ENCODE measurements at places on chromosomes 1 and 21.
A peak's percentile ranks its signal among the peaks of the same experiment; 100 is the strongest.

DNA sequence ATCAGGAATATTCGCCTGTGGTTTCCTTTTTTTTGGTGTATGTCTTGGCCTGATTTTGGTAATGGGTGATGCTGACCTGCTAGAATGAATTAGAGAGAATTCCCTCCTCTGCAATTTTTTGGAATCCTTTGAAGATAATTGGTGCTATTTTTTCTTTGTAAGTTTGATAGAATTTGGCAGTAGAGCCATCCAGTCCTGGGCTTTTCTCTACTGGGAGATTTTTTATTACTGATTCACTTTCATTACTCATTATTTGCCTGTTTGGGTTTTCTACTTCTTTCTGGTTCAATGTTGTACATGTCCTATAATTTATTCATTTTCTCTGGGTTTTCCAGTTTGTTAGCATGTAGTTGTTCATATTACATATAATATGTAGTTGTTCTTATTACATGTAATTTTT, 48.7 kb downstream of the NTMT2 start:
- DNase-seq: no peak

- no peak for DNase-seq
Observed at GRCh38 chr1:6953907-6954364, 168.7 kb downstream of the CAMTA1 start.

DNA sequence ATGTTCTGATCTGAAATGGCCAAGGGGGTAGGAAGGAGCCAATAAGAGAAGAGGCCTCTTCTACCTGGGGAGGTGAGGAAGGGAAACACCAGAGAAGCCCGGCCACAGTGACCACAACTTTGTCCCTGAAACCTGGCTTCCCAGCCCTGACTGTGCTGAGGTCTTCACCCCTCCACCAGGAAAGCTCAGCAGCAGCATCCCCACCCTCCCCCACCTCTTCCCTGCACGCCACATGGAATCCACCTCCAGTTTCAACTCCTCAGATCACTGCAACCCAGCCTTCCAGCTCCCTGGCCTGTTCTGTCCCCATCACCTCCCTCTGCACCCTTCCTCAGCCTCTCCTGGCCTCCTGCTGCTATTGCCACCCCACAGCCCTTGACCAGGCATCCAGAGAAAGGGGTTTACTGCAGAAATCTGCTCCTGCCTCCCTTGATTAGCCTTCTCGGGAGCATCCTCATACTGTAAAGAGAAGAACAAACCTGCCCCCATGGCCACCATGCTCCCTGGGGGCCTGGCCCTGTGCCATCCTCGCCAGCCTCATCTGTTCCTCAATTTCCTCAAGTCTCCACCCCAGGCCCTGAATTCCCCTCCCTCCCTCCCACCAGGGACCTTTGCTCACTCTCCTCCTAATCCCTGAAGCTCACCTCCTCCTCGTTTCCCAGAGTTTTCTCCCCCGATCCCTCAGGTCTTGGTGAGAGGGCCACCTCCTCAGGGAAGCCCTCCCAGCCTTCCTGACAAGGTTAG, 450.9 kb downstream of the MATN1 start:
- DNase-seq: no peak

- DNase-seq: no peak
Observed at GRCh38 chr1:233960386-233960785, 55.9 kb downstream of the SLC35F3 start.

GRCh38 chr1:6170742-6171201, 9.3 kb downstream of the CHD5 start:
- no peak for DNase-seq

- no peak for DNase-seq
Observed at GRCh38 chr21:31505975-31506374, 153.5 kb upstream of the SOD1 start.

DNA sequence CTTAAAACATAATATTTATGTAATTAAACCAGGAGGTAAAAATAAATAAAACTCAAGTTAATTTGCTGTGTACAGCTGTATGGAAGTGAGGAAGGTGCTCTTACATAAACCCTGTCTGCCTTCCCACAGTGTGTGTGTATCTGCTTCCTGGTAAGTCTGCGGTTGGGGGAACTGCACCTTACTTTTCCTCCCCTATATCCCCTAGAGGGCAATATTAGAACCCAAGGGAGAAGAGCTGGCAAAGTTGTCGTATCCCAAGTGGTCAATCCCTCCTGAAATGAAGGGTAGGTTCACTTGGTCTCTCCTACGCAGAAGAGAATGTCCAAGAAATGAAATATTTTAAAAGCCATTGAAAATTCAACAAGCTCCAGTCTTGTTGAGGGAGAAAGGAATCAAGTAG, 17.8 kb upstream of the JAK1 start:
- DNase-seq: no peak

- no peak for DNase-seq
Observed at GRCh38 chr1:243827206-243827605, 22.8 kb downstream of the AKT3 start.

- no peak for DNase-seq
Observed at GRCh38 chr1:36653850-36654249, 171.1 kb upstream of the CSF3R start.

DNA sequence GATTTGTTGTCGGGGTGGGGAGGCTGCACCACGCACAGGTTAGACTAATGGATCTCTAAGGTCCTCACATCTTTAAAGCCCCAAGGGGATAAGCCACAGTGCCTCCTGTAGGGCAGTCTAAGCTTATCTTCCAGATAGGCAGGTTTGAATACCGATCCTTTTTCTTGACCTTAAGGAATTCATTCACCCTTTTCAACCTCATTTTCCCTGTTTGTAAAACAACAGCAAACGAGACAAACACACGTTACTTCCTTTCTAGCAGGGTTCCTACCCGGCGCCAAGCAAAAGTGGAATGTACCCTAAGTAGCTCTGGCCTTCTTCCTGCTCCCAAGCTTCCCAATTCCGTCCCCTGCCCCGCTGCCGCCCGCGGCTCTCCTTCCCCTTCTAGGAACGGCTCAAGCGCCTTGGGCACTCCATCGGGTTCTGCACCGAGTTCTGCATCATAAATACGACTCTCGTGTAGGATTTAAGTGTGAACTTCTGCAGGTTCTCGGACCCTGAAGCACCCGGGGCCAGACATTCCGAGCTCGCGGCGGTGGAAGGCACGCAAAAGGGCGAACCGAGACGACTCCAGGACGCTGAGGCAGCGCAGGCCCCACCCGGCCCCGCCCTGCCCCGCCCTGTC, 548 bp upstream of the CDC20 start:
- peak; percentile 67 for DNase-seq

GRCh38 chr1:53573522-53573921, 114.3 kb downstream of the DMRTB1 start:
- DNase-seq: no peak

DNA sequence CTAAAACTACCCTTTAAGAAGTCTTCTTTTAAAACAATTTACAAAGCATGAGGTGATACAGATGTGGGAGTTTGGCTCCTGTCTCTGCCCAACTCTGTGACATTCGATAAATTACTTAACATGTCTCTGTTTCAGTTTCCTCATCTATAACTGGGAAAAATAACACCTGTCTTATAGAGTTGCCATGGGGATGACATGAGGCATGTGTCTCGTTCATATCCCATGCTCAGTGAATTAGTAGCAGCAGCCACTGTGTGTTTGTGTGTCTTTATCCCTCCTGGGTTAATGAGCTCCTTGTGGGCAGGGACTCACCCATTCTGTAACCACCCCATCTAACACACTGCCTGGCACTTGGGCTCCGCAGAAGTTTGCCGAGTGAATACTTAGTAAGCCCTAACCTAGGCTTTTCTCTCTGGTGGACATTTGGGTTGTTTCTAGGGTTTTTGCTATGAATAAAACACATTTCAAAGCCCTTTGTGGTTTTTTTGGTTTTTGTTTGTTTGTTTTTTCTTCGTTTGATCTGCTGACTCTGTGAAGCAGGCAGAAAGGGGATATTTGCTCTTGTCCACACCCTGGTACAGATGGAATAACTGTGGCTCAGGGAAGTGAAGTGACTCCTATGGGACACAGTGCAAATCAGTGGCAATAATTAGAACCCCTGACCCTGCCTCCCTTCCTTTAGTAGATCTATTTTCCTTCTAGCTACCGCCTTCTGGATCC, 797 bp upstream of the KCNJ9 start:
- no peak for DNase-seq

DNA sequence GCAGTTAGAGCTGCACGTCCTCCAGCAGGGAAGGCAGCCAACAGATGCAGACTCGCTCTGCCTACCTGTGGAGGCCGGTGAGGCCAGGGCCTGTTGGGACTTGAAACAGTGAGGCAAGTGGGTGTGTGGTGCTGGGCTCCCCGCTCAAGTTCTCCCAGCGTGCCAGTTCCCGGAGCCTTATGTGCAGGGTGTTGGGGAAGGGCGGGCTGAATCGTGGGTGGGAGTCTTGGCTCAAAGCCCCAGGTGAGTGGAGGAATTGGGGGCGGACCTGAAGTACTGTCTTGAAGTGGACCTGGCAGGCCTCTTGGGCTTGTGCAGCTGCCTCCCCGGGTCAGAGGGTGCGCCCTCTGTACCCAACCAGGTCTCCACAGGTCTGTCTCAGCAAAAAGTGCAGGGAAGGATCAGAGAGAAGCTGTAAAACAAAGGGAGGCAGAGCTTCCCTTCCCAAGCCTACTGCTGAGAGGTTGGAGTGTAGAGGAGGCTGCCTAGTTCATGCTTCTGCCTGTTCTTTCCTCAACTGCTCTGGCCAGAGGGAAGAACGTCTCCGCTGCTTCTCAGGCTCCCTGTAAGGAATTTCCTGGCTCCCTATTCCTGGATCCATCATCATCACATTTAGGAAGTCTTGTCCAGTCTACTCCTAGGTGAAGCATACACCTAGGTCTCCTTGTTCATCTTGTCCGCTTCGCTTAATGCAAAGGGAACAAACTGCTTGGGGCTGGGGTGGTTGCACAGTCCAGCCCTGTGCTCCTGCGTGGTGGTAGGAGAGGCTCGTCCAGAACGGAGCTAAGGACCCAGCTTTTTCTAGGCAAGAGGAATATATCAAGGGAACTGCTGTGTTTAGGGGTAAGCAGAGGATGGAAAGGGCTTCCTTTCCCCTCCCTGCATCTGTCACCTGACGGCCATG, 14.9 kb downstream of the UTP11 start:
- no peak for DNase-seq

DNA sequence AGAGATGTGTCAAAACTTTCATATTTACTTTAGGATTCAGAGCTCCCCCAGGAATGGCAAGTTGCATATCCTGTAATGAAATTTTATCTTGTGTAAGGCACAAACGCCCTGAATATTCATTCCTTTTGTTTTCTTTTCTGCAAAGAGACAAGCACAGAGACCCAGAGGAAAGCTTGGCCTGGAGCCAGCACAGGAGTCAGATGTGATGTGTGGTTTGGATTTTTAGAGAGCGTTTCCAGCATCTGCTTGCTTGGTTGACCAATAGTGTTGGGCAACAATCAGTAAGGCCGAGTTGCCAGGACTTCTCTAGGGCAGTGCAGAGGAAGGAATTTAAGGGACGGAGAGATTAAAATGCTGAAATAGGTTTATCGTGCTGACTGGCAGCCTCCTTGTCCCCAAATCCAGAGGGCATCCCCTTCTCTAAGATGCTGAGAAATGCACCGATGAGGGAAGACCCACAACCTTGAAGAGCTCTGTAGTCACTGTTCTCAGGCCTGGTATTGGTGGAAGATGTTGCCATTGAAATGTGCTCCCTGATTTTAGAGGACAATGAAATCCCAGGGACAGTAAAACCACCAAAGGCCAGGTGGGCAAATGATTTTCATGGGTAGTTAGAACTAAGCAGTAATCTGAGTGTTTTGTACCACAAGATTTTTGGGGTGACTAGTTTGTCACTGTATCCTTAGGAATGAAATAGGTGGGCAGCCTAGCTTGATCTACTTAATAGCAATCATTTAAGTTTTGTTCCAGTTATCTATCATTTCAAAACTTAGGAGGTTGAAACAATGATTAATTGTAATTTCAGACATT, 37.9 kb upstream of the RHOU start:
- DNase-seq: peak; percentile 58

GRCh38 chr1:202982715-202983430, 15.8 kb upstream of the CYB5R1 start:
- DNase-seq: no peak

GRCh38 chr1:229381234-229381633, 38.4 kb upstream of the CCSAP start:
- peak; percentile 44 for DNase-seq

GRCh38 chr1:107933736-107934135, 31.2 kb downstream of the VAV3 start:
- DNase-seq: no peak

- peak; percentile 14 for DNase-seq
Observed at GRCh38 chr1:53783056-53783455, 44.1 kb upstream of the GLIS1 start.

DNA sequence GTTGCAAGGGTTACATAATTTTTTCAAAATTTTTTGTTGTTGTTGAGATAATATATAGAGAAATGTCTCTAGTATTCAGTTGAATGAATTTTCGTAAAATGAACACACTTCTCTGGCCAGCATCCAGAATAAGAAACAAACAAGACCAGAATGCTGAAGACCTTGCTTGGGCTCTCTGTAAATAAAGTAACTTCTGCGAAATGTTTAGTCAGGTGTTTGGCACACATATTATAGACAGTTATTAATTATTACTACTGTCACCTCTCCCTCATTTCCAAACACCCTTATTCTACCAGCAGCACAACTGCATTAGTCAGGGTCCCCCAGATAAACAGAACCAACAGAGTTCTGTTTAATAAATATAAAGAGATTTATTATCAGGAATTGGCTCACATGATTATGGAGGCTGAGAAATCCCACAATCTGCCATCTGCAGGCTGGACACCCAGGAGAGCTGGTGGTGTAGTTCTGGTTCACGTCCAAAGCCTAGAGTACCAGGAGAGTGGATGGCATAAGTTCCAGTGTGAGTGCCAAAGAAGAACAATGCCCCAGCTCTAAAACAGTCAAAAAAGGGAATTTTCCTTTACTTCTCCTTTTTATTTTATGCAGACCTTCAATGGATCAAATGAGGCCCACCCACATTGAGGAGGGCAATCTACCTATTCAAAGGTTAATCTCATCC, 44.1 kb upstream of the KCND3 start:
- no peak for DNase-seq

DNA sequence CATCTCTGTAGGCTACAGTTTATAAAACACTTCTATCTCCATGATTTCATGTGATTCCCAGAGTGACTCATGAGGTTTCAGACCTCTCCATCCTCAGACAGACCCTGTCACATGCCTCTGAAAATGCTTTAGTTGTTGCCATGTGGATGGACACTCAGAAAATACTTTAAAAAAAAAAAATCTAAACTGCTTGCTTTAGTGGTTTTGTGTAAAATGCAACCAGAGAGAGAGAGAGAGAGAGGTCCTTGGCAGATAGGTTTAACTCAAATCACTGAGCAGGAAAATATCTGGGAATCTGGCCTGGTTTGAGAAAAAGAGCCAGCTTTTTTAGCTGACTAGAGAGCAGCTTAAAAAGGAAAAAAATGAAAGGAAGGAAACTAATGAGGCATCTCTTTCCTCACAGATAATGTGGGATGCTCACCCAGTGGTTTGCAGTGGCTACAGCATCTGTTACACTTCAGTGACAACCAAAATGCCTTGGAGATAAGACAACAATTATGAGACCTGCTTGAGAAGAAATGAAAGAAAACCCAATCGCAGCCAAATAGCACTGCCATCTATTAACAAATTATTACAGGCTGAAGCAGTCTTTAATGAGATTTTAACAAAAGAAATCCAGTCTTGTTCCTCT, 54.6 kb upstream of the SYT14 start:
- peak; percentile 92 for DNase-seq

All from kidney tubule cell (primary cell).